Lower leg skin (tissue), 4 donors: ENCODE measurements at places on chromosomes 12 and 14. TPM values are rescaled to one million over a fixed set of nuclear protein-coding genes. Genes with fewer than 3 reads are reported as not detected.

DNA sequence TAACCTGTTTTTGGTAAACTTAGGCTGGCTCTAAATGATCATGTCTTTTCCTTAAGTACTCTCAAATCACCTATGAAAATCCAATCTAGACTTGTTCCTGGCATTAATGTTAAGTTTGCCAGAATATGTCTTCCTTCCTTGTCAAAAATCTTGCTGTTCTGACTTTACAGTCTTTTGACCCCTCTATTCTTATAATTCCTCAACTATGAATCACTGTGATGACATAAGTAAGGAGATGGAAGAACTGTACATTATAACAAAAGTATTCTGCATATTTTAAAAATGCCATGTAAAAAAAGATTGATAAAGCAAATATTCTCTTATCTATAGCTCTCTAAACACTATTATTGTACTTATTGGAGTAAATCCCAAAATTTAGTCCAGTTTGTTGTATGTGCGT lies 51.4 kb upstream of the BAZ1A start:
- DNase-seq = no peak

- no peak for DNase-seq
Observed at GRCh38 chr12:103181366-103182152, 224.1 kb downstream of the ASCL1 start.

GRCh38 chr12:51386351-51386750 lies 4.9 kb downstream of the GALNT6 start:
- no peak for DNase-seq

Gene APOF
- total RNA-seq = not detected

- DNase-seq = no peak
Observed at GRCh38 chr12:131020326-131021153, 66.8 kb downstream of the ADGRD1 start.

Gene EML5
- total RNA-seq = 0.52 TPM

Gene TMTC1
- total RNA-seq = 38.2 TPM

GRCh38 chr14:44420226-44420625 lies 86.9 kb downstream of the FSCB start:
- DNase-seq = no peak

GRCh38 chr14:103016071-103016470 lies 41.3 kb downstream of the CDC42BPB start:
- DNase-seq = no peak

DNA sequence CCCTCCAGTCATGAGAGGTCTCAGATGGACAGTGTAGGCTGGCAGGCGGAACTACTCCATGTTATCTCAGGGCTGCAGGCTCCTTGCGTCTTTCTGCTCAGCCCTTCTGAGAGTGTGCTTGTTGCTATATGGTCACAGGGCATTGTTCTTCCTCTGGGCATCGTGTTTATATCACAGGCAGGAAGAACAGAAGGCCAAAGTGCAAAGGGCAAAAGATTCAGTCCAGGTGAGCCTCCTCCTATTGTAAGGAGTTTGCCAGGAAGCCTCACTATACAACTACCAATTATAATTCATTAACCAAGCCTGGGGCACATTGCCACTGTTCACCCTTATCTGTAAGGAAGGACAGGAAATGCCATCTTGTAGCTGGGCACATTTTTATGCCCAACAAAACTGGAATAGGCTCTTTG lies 195.5 kb upstream of the KITLG start:
- no peak for DNase-seq

- no peak for DNase-seq
Observed at GRCh38 chr14:29885988-29886387, 41.7 kb downstream of the PRKD1 start.

- no peak for DNase-seq
Observed at GRCh38 chr12:67504026-67504425, 144.5 kb upstream of the DYRK2 start.

DNA sequence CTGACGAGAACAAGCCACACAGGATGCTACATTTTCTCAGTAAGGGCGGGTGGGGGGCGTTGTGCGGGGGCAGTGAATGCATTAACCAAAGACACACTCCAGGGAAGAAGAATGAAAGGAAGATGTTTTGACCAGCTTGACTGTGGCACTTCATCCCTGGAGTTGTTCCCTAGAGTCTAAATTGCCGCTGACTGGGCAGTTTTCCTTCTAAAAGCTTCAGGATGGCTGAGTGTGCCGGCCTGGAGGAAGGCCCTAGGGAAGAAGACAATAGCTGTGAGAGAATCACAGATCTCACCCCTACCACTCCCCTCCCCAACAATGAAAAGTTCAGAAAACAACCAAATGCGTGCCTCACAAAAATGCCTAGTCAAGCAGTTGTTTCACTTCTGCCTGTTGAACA lies 67.2 kb downstream of the NKX2-1 start:
- no peak for DNase-seq

- peak; percentile 91 for DNase-seq
Observed at GRCh38 chr14:94601884-94602391, 10.3 kb upstream of the SERPINA3 start.
